Mononuclear cell (primary cell): ENCODE measurements at places on chromosomes 12 and 14. TPM values are rescaled to one million over a fixed set of nuclear protein-coding genes. Genes with fewer than 3 reads are reported as not detected.

Gene RNASE1
- not detected for total RNA-seq

Gene KRT71
- not detected for total RNA-seq

Gene ITGA7
- total RNA-seq: 2.0 TPM

Gene CEBPE
- total RNA-seq: 0.21 TPM

Gene MORN3
- total RNA-seq: 3.6 TPM

Gene TAS2R9
- total RNA-seq: not detected

Gene KRT5
- 0.42 TPM for total RNA-seq

Gene CCDC196
- not detected for total RNA-seq

Gene KRT83
- total RNA-seq: not detected

Gene CLEC6A
- total RNA-seq: 1.0 TPM
